ENCODE measurements at places on chromosomes 3 and 15. TPM values are rescaled to one million over a fixed set of nuclear protein-coding genes. Genes with fewer than 3 reads are reported as not detected.

DNA sequence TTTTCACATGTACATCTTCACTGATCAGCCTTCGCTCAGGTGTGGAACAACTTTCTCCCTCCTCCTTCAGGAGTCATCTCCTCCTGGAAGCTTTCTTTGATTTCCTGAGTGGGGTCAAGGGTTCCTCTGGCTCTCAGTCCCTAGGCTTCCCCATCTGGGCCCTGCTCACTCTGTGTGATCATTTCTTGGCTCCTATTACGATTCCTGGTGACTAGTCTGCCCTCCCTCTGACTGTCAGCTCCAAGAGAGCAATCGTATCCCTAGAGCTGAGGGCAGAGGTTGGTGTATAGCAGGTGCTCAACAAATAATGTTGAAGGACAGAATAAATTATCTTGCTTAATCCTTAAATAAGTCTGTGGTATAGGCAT, 15.3 kb upstream of the PRKCD start:
- DNase-seq = no peak

GRCh38 chr3:188664795-188665194, 507.0 kb upstream of the TPRG1 start:
- no peak for DNase-seq

DNA sequence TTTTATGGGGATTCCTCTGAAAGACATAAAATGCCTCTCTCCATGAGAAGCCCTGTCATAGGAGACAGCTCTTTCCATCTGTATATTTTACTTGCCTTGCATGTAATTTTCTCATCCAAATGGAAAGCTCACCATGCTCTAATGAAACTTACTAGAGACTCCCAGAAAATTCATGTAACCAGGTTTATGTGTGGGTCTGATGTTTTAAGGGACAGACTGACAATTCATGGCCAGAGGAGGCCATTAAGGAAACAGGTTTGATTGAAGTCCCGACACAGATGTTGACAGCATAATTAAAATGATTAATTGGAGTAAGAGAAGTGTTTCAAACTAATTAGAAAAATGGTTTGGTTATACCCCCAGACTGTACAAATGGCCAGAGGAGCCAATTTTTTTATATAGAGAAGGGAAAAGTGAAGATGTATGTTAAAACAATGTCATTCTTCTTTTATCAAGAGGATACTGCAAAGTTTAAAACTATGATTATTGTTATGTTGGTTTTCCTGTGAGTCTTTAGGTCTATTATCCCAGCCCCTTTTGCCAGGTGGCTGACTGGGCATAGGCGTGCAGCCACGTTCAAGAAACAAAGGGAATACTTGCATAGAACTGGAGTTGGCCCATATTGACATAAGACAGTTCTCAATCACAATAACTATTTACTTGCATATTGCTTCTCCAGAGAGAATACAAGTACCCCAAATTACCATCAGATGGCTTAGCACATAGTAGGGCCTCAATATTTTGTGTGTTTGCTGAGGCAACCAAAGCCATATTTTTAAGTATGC, 64.8 kb downstream of the RBMS3 start:
- DNase-seq = no peak

GRCh38 chr3:138469874-138470273, 35.5 kb downstream of the ESYT3 start:
- DNase-seq = no peak

Gene RGMA
- total RNA-seq = 12.8 TPM
